ENCODE measurements at places on chromosomes 7 and 10.

- DNase-seq: no peak
Observed at GRCh38 chr7:31051598-31052486, at the start of gene ADCYAP1R1. Gene ADCYAP1R1 (plus strand): TSS chr7:31052308. CDS start chr7:31063265, 10,957 bp downstream.

- DNase-seq: no peak
Observed at GRCh38 chr10:34612446-34612845, 202.7 kb downstream of the PARD3 start.

- no peak for DNase-seq
Observed at GRCh38 chr7:81789406-81790119, 19.7 kb upstream of the HGF start.

GRCh38 chr10:113651898-113652297 lies 11.9 kb downstream of the NRAP start:
- DNase-seq: no peak

DNA sequence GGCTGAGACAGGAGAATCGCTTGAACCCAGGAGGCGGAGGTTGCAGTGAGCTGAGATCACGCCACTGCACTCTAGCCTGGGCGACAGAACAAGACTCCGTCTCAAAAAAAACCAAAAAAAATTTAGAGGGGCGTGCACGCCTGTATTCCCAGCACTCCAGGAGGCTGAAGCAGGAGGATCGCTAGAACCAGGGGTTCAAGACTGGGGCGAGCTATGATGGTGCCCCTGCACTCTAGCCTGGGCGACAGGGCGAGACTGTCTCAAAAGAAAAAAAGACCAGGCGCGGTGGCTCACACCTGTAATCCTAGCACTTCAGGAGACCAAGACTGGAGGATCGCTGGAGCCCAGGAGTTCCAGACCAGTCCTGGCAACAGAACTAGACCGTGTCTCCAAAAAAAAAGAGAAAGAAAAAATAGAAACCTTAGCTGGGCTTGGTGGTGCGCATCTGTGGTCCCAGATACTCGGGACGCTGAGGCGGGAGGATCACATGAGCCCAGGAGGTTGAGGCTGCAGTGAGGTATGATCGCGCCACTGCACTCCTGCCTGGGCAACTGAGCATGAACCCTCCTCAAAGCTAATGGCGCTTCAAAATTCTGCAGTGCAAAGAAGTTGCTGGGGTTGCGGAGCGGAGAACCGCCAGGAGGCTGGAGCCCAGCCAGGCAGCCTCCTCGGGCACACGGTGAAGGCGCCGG lies 382 bp upstream of the MBLAC1 start:
- DNase-seq: no peak

GRCh38 chr7:100642534-100642907 lies 1.2 kb upstream of the TFR2 start:
- DNase-seq: peak; percentile 22

DNA sequence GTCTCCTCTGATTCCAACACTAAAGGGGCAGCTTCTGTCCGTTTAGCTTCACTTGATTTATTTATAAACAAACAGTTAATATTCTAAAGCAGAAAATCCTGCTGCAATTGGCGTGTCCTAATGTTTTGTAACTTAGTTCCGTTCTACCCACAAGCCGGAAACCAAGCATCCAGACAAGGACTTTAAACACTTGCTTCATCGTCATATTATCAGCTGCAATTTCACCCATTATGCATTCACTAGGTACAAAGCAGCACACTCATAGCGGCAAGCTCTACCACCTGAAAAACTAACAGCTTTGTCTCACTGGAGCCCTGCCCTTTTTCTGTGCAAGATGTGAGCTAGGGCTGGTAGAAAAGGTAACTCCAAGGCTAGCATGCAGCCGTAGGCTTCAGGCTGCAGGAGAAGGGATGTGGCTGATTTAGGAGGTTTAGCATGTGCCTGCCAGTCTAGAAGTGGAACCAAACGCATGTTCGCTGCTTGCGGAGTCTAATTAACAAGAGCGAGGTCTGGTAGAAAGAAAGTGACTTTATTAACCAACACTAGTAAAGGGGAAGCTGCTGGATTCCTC lies 43.7 kb upstream of the BPGM start:
- DNase-seq: no peak

- DNase-seq: no peak
Observed at GRCh38 chr10:5559642-5560141, 34.9 kb downstream of the CALML3 start.

GRCh38 chr10:102310361-102311024 lies 65.2 kb downstream of the GBF1 start:
- no peak for DNase-seq

DNA sequence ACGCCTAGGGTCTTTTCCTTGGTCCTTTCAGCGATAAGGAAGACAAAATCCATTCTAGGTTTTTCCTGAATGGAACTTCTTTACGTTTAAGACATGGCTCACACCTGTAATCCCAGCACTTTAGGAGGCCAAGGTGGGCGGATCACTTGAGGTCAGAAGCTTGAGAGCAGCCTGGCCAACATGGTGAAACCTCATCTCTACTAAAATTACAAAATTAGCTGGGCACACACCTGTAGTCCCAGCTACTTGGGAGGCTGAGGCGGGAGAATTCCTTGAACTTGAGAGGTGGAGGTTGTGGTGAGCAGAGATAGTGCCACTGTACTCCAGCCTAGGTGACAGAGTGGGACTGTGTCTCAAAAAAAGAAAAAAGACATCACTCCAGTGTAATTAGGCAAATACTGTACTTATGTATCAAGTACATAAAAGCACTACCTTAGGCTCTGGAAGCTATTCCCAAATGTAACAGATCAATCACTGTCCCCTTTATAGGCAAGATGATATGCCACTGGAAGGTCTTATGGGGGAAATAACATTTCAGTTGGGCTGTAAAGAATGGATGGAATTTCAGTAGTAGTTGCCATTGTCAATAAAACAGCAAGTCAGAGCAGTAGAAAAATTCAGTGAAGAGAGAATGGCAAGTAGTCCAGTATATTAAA lies 5.7 kb downstream of the STK17A start:
- no peak for DNase-seq

DNA sequence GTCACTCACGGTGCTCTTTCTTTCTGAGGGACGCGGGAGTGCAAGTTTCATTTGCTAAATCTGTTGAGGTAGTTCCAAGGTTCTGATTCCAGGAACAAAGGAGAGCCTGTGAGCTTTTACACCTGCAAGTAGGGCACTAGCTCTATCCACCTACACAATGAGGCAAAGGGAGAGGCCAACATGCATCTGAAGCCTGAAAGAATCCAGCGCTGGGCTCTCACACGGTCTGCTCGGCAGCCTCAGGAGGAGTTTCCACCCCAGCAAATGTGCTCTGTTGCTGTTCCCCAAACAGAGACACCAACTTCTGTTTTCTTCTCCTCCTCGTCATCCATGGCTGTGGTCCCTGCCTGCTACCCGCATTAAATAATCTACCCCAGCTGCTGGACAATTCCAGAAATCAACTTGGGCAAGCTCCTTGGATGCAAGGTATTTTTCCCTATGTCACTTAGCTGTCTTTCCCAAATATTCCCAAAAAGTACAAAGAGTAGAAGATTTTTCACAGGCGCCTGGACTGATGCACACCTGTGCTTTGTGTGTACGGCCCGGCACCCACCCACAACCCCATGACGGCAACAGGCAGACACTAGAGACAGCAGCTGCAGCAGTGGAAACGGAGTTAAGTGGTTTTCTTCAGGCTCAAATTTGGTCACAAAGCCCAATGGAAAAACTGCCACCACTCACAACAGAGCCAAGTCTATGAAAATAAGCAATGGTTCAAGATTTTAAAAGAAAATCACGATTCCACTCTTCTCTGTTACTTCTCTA lies 176.8 kb downstream of the ZMYND11 start:
- no peak for DNase-seq

- no peak for DNase-seq
Observed at GRCh38 chr7:75887669-75888369, 9.0 kb downstream of the RHBDD2 start.

GRCh38 chr7:7681936-7682329 lies 36.5 kb downstream of the RPA3 start:
- no peak for DNase-seq

- DNase-seq: no peak
Observed at GRCh38 chr10:99358101-99358500, 28.9 kb downstream of the CNNM1 start.

GRCh38 chr10:43569681-43570080 lies 4.7 kb downstream of the ZNF239 start:
- no peak for DNase-seq

DNA sequence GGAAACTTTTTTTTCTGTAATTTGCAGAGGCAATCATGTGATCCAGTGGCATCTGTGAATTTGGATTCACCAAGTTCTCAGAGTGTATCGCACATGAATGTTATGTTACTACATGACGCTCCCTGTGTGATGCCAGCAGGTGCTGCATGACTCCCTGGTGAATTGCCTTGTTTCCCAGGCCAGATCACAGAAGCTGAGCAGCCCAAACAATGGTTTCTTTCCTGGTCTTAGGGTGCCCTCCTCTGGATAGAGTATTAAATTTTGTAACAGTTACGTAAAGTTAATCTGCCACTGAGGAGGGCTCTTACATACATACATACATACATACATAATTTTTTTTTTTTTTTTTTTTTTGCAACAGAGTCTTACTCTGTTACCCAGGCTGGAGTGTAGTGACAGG lies 3.6 kb downstream of the ZSCAN21 start:
- no peak for DNase-seq

GRCh38 chr10:95467162-95467599 lies 94.0 kb downstream of the SORBS1 start:
- DNase-seq: no peak

GRCh38 chr7:38518541-38518940 lies 112.6 kb downstream of the AMPH start:
- no peak for DNase-seq

- DNase-seq: no peak
Observed at GRCh38 chr7:66256281-66256680, 51.1 kb downstream of the TPST1 start.

- DNase-seq: no peak
Observed at GRCh38 chr7:96004578-96004977, 232.2 kb downstream of the DYNC1I1 start.

- DNase-seq: no peak
Observed at GRCh38 chr7:107253599-107253998, 84.8 kb downstream of the HBP1 start.

GRCh38 chr7:155705623-155706360 lies 61.3 kb downstream of the RBM33 start:
- DNase-seq: no peak

DNA sequence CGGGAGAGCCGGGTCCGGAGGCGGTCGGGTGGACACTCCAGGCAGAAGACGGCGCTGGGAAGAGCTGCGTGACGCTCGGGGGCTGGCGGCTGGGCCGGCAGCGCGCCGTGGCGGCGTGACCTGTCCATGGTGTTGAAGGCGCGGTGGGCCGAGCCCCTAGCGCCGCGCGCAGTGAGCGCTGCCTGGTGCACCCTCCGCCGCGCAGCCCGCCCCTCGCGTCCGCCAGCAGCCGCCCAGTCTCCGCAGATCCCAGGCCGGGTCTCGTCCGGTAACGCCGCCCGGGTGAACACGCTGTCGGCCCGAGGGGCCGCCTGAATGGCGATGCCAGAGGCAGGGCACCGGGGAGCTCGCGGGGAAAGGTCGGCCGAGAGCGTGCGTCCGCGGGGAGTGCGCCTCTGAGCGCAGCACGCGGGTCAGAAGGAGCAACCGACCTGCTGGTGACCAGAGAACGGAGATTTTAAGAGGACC lies 657 bp upstream of the TMEM178B start:
- DNase-seq: peak; percentile 14

- peak; percentile 82 for DNase-seq
Observed at GRCh38 chr7:151232917-151233701, 826 bp downstream of the CHPF2 start.

DNA sequence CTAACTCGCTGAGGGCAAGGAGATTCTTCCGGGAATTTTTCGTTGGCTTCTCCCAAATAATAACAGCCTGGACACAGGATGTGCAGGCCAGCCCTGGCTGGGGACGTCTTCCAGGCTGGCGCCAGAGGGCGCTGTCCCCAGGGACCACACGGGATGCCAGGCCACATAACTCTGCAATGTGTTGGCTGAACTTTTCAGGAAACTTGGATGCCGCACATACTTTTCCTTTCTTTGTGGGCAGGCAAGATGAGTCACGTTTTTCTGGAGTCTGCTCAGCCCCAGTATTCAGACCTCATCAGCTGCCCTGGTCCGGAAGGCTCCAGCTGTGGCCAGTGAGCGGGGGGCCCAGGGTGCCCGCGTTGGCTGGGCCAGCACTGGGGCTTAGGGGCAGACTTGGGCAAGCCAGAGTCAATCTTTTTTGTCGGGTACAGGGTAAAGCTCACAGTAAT lies 122.7 kb downstream of the PRKAG2 start:
- DNase-seq: no peak

GRCh38 chr7:101507791-101508252 lies 121.3 kb downstream of the MYL10 start:
- DNase-seq: peak; percentile 20

DNA sequence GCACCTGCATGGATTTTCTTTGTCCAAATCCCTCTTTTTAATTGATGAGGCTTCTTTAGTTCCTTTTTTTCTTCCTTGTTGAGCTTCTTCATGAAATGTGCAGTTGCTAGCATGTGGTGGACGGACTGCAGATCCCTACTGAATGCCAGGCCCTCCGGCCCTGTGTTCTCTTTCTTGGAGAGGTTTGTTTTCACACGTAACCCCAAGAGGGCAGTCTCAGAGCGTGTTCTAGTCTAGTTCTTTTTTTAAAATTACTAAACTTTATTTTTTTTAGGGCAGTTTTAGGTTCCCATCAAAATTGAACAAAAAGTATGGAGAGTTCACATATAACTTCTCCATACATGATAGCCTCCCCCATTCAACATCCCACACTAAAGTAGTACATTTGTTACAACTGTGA lies 190.0 kb downstream of the CFTR start:
- no peak for DNase-seq

- no peak for DNase-seq
Observed at GRCh38 chr10:114472877-114473253, 68.6 kb upstream of the AFAP1L2 start.

- no peak for DNase-seq
Observed at GRCh38 chr7:27302590-27302989, 60.0 kb downstream of the EVX1 start.

DNA sequence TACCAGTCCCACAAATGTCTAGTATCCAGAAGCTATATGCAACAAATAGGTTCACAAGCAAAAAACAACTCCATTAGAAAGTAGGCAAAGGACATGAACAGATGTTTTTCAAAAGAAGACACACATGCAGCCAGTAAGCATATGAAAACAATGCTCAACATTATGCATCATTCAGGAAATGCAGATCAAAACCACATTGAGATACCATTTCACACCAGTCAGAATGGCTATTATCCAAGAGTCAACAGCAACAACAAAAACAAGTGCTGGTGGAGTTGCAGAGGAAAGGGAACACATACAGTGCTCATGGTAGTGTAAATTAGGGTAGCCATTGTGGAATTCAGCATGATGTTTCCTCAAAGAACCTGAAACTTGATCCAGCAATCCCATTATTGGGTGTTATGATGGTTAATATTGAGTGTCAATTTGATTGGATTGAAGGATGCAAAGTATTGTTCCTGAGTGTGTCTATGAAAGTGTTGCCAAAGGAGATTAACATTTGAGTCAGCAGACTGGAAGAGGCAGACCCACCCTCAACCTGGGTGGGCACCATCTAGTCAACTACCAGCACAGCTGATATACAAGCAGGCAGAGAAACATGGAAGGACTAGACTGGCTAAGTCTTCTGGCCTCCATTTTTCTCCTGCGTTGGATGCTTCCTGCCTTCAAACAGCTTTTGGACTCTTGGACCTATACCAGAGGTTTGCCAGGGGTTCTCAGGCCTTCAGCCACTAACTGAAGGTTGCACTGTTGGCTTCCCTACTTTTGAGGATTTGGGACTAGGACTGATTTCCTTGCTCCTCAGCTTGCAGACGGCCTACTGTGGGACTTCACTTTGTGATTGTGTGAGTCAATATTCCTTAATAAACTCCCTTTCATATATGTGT lies 218.4 kb upstream of the SEMA3D start:
- DNase-seq: no peak

- no peak for DNase-seq
Observed at GRCh38 chr7:35576031-35576573, 118.8 kb downstream of the HERPUD2 start.

Data from activated naive CD4-positive, alpha-beta T cell treated with anti-CD3 and anti-CD28 coated beads, Interleukin-2, amount 50 U/mL, for 16 hours (primary cell).